CD4-positive, alpha-beta T cell (primary cell): ENCODE measurements at places on chromosomes 7 and 10. TPM values are rescaled to one million over a fixed set of nuclear protein-coding genes. Genes with fewer than 3 reads are reported as not detected.
A peak's percentile ranks its signal among the peaks of the same experiment; 100 is the strongest.

HOXA10 gene
- not detected for total RNA-seq

DNA sequence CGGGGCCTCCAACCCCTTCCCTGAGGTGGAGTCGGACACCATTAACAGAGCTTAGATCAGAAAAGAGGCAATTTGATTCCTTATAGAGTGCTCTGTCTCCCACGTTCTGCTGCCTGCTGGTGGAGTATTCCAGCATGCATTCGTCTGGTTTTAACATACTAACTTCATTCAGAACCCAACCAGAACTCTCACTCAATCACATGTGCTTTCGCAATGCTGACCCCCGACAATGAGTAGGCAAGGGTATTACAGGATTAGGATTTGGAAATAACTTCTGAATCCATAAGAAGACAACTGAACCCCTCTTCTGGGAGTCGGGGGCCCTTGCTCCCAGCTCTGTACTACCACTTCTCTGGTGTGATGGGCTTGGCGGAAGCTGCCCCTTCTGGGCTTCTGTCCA, 55.7 kb upstream of the HABP2 start:
- no peak for DNase-seq

TSPAN12 gene
- not detected for total RNA-seq

DNA sequence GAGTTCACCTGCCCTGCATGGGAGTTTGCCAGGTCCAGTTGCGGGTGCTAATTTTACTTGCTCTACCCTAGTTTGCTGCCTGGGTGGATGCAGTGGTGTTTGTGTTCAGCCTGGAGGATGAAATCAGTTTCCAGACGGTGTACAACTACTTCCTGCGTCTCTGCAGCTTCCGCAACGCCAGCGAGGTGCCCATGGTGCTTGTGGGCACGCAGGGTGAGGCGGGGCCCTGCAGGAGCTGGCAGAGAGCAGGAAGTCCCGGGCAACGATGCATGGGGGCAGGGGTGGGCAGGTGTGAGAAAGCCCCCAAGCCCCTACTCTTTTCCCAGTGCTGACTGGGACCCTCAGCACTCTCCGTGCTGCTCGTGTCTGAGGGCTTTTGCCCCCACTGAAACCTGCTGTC, 31.3 kb downstream of the AGAP3 start:
- DNase-seq = peak; percentile 60

GCK gene
- total RNA-seq = 0.47 TPM

CCL26 gene
- total RNA-seq = not detected

GRCh38 chr10:24339387-24339786, 130.4 kb downstream of the KIAA1217 start:
- DNase-seq = no peak

DNA sequence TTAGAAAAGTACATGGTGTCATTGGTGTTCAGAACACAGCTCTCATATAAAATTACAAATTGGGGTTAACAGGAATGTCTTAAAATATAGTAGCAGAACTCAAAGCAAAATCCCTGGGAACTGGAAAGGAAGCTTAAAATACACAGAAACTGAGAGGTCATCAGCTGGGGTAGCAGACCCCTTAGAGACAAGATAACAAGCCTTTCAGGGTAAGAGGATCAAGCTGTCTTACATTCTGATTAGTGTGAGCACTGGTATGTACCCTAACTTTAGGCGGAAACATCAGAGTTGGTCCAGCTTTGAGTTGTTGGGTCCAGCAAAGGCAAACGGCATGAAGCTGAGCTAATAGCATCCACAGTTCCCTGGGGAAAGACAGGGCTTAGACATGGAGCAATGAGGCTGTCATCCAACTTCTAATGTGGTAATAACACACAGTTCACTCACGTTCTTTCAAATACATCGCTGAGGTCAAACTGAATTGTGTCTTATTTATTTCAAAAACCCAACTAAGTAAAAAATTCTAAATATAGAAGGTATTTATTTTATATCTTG, 32.6 kb downstream of the ARHGAP21 start:
- no peak for DNase-seq

KAZALD1 gene
- total RNA-seq = not detected

DNA sequence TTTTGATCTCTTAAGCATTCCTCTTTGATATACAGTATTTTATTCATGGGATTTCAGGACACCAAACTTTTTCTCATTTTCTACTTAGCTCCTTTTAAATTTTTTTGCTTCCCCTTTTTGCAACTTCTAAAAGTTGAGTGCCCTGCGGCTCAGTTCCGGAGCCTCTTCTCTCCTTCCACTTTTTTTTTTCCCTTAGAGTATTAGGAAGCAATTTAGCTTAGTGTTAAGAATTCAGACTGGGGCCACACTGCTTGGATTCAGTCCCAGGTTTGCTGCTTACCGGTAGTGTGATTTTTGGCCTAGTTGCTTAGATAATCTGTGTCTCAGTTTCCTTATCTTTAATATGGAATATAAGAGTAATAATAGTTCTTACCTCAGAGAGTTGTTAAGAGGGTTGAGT, 3.4 kb downstream of the STAM start:
- no peak for DNase-seq

PNLIPRP1 gene
- total RNA-seq = not detected

GRCh38 chr7:149490083-149490760, 7.4 kb downstream of the ZNF746 start:
- DNase-seq = no peak

DNA sequence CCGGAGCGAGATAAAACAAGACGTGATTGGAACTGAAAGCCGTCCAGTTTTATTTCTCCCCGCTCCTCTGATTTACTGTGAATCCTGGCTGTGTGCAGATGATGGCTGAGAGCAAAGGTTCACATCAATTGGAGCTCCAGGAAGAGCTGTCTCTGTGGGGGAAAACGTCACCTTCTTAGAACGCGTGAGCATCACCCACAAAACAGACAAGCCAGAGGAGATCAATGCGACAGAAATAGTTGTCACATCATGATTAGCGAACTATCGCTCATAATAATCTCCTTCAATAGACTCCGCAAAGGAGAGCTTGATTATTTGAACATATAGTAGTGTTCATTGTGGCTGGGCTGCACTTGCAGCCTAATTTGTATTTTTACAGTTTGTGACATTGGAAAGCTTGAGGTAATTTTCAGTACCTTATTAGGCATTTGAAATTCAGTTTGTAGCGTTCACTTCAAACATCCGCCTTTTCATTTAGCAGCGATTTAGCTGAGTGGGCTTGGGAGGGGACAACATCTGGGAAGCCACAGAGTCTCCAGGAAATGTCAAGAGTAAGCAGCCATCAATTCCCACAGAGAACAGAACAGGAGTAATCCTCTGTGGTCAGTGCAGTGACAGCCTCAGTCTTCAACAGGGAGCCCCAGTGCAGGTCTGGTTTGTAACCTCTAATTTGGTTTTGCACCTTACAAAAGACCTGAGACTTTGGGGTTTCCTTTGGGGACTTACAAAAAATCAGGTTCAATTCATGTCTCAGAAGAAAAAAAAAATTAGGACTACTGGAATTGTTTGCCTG, 276.8 kb upstream of the PFKP start:
- DNase-seq = no peak

LRRD1 gene
- not detected for total RNA-seq

- no peak for DNase-seq
Observed at GRCh38 chr7:64890761-64891362, 12.2 kb upstream of the ZNF273 start.

DNA sequence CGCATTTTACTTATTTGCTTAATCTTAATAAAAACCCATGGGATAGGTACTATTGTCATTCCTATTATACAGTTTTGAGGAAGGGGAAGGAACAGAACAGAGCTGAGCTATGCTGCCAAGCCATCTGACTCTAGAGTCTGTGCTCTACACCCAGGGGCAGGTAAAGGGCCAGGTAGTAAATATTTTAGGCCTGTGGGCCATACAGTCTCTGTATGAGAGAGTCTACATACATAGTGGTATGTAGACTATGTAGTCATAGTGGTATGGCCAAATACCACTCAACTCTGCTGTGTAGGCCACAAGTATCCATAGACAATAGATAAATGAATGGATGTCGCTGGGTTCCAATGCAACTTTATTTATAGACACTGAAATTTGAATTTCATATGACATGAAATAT, 3.4 kb upstream of the SRI start:
- no peak for DNase-seq

- DNase-seq = no peak
Observed at GRCh38 chr7:18927134-18927533, 190.3 kb downstream of the TWIST1 start.

GRCh38 chr7:135459951-135460567, 49.8 kb downstream of the CNOT4 start:
- DNase-seq = no peak

DNA sequence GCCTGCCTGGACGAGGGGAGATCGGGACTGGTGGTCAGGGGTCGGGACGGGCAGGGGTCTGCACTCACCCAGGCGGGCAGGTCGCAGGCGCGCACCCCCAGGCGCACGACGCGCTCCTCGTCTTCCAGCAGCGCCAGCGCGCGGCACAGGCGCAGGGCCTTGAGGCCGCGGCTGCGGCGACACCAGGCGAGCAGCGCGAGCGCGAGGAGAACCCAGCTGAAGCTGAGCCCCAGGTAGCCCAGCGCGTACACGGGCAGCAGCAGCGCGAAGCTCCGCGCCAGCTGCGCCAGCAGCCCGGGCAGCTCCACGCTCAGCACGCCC, 328 bp downstream of the ESYT2 start:
- peak; percentile 61 for DNase-seq

DNA sequence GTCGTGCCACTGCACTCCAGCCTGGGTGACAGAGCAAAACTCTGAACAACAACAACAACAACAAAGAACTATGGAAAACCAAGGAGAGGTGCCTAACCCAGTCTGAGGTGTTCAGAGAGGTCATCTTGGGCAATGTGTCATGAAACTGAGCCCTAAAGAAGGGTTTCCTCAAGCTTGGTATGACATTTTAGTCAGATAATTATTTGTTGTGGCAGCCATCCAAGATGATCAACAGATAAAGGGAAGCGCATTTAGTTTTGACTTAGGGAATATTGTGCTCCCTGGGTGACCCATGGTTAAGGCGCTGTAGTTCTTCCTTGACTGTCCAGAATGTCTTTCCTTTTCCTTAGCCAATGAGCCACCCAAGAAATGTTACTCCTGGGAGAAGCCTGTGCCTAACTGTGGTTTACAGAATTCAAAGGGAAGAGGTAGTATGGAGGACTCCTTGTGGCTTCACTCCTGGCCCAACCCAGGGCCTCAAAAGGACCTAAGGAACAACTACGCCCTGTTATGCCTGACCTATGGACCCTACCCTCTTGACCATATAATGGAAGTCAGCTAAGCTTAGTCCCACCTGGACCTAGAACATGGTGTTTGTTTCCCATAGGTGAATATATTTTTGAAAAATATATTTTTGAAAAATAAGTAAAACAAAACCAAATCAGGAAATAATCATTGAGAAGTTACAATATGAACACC, 42.4 kb downstream of the TPST1 start:
- no peak for DNase-seq

- peak; percentile 23 for DNase-seq
Observed at GRCh38 chr7:150686030-150686631, 625 bp downstream of the GIMAP2 start.

GRCh38 chr7:42671627-42672026, 240.2 kb downstream of the C7orf25 start:
- DNase-seq = no peak

CNPY1 gene
- not detected for total RNA-seq

DNA sequence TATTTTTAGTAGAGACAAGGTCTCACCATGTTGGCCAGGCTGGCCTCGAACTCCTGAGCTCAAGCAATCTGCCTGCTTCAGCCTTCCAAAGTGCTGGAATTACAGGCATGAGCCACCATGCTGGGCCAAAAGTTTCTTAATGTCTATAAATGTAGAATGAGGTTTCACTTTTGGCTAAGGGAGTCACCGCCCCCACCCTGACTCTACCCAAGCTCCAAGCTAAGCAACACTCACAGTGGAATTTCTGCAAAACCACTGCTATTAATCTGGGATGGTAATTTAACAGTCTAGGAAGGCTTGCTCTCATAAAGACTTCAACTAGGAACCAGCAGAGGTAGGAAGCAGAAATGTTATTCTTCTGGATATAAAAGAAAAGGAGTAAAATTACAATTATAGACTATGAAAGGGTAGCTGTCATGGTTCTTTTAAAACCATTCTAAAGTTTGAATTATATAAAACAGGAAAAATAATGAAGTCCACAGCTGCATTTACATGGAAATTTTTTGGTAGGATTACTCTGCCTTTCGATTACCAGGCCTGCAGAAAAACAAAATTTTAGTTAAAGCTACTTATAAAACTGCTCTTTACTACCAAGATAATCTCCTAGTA, 211.6 kb downstream of the SFMBT2 start:
- DNase-seq = no peak

DNA sequence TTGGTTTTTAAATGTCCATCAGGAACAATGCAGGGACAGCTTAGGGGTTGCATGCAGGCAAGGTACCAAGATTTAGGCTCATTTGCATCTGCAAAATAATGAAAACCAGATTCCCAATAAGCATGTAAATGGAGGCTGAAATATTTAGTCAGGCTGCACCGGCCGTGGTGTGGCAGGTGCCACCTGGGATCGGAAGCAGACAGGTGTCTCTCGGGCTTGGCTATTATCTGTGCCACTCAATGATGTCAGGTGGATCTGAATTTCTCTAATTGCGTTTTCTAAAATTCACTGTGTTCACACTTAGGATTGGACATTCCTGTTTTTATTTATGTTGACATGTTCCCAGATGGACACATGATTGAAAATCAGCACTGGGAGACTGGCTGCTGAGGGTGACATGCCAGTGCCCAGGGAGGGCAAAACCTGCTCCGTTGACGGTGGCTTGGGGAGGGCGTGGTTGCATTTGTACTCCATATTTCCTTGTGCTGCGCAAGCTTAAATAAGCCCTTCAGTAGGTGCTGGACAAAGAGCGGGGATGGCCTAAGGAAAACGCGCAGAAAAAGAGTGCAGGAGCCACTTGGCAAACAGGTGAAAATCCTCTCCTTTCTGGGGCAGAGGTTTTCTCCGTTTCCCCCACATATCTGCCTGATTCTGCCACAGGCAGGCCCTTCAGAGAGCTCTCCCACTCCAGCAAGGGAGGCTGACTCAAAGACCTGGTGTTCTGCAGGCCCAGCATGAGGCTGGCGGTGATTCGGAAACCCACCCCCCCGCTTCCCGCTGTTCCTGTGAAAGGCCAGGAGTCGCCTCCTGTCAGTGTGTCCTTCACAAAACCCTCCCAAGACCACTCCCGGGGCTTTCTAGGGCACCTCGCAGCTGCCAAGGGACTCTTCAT, 142.5 kb downstream of the WDR37 start:
- no peak for DNase-seq

DNA sequence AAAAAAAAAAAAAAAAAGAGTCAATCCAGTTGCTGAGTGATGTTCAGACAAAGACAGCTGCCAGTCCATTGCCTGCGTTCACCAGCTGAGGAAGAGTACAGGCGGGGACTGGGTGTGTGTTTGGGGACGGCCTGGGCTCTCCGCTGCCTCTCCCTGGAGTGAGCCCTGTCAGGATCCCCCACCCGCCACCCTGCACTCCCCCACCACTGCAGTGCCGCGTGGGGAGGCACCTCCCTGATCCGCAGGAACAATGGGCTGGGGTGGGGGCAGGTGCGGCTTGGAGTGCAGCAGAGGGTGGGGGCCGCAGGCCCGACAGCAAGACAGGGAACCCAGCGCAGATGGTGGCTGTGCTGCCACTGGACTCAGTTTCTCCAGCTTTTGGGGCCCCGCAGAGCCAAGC, 1.4 kb downstream of the HSPA12A start:
- DNase-seq = no peak

LHFPL3 gene
- not detected for total RNA-seq

UTF1 gene
- total RNA-seq = not detected

NRF1 gene
- total RNA-seq = 35.4 TPM

- DNase-seq = no peak
Observed at GRCh38 chr10:34121781-34122622, 693.1 kb downstream of the PARD3 start.

GUSB gene
- total RNA-seq = 42.9 TPM

AGR2 gene
- total RNA-seq = not detected
